ENCODE measurements at places on chromosomes 16 and 17.

- no peak for DNase-seq
Measured at GRCh38 chr16:54986409-54986808, 55.7 kb downstream of the IRX5 start.

DNA sequence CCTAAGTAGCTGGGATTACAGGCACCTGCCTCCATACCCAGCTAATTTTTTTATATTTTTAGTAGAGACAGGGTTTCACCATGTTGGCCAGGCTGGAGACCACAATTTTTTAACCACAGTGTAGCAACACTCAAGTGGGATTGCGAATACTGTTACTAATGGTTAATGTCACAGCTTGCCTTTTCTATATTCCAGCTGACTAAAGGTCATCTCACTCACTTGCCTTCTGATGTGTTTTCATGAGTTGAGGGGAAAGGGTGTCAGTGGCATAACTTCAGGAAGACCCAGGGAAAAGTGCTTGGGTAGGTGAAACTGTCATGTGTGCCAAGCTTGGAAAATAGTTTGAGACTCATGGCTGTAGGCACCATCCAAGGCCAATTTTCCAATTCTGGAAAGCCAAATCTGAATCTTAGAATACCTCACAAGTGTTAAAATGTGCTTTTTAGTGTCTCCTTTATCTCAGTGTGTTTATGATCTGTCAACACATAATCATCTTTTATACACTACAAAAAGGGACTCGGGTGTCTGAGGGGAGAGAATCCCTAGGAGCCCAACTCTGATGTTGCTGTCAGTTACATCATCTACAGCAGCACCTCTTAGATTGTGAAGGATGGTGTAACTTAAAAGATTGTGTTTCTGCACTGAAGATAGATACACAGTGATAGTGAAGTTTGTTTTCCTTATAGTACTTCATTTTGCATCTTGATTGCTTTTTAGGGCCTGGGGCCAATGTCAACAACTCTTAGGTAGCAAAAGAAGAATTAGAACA is 27.1 kb downstream of the OGFOD1 start:
- DNase-seq, result no peak

DNA sequence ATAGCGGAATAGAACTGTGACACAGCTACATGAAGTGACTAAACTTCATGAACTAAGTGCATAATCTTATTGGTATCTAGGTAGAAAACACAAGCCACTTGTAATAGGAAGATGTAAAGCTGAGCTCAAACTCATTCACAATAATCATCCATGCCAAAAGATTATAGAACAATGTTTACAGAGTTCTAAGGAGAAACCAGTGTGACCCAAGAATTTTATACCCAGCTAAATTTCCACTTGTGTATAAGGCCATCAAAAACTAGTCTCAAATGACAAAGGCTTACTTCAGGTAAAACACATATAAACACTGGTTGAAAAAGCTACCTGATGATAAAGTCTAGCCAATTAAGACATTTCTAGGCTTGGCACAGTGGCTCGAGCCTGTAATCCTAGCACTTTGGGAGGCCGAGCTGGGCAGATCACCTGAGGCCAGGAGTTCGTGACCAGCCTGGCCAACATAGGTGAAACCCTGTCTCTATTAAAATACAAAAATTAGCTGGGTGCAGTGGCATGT is 16.9 kb upstream of the CPD start:
- DNase-seq, result no peak

DNA sequence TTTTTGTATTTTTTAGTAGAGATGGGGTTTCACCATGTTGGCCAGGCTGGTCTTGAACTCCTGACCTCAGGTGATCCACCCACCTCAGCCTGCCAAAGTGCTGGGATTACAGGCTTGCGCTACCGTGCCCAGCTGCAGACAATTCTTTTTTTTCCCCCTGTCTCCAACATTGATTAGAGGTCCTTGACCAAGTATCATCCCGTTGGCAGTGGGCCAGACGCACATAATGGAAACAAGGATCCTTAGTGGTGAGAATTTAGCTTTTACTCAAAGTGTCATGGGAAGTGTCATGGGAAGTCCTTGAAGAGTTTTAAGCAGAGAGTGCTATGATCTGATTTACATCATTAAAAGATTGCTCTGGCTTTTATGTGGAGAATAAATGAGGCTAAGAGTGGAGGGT is 2.1 kb upstream of the FBXO47 start:
- no peak for DNase-seq

DNA sequence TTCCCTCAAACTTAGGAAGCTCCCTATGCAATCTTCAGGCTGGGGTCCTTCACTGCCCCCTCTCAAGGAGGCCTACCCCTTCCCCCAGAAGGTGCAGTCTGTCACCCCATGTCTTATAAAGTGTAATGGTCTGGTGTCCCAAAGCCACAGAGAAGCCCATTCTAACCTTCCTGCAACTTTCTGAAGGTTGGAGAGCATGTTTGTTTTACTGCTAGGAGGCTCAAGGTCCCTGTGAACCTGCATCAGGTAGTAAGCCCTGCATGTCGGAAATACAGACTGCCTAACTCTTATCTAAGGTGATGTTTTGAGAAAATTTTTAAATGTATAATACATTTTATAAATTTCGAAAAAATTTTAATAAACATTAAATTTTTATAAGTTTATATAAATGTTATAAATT is 18.3 kb downstream of the ZNF750 start:
- DNase-seq, result no peak

- DNase-seq, result no peak
Measured at GRCh38 chr16:15513156-15513555, 78.8 kb downstream of the BMERB1 start.

Data from natural killer cell (primary cell).